ENCODE measurements at places on chromosomes 5 and 9.
A peak's percentile ranks its signal among the peaks of the same experiment; 100 is the strongest.

DNA sequence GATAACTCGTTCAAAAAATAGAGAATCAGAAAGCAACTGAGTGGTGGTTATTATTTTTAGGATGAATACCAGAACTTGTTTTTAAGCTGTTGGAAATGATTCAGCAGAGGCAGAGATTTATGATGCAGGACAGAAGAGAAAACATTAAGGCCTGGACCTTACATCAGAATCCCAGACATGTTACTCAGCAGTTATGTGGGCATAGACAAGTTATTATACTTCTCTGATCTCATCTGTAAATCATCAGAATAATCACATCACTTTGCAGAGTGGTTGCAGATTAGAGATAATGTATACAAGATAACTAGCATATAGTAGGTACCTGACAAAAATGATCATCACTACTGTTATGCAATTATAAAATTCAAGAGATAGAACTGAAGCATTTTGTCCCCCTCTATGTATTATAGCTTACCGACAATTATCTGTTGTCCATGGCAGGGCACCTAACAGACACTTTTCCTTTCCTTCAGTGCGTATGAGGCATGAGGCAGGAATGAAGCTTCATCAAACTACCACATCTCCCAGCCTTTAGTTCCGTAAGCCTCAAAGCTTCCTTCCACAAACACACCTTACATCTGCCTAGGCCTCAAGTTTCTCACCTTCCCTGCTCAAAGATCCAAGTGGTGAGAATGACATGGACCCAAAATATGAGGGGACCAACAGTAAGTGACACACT is 165.9 kb downstream of the DENND1A start:
- DNase-seq, result no peak

DNA sequence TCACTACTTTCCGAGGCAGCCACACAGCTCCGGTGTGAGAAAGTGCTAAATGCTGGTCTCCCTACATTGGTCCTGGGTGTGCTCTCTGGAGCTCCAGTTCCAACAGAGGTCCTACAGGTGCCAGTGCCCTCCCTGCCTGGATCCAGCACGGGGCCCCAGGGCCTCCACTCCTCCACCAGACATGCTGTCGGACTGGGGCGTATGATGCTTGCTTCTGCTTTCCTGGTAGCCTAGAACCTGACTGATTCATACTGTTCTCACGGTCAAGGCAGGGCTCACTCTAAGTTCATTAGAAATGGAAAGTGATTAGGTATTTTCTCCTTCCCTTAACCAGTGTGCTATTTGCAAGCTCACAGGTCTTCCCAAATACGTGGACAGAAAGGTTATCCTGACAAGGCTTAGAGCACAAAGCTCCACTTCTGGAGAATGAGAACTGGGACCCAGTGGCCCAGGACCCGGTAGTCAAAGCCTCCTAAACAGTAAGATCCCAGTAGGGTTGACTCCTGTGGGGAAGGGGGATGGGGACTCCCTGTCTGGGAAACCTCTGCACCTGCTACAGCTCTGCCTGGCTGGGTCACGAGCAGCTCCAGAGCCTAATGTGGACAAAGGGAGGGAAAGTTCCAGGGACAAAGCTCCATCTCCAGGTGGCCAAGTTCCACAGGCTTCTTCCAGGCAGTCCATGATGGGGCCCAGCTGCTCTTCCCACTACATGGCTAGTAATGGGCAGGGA is 98.1 kb downstream of the PAX5 start:
- DNase-seq, result no peak

- DNase-seq, result no peak
Measured at GRCh38 chr5:539469-540070, 15.3 kb upstream of the SLC9A3 start.

GRCh38 chr5:14204785-14205321 is 61.7 kb downstream of the TRIO start:
- no peak for DNase-seq

GRCh38 chr9:86460216-86461002 is 106.2 kb upstream of the TUT7 start:
- no peak for DNase-seq

GRCh38 chr9:5764130-5764868 is 68.6 kb downstream of the ERMP1 start:
- no peak for DNase-seq

GRCh38 chr9:130498918-130499698 is 54.3 kb downstream of the ASS1 start:
- no peak for DNase-seq

- no peak for DNase-seq
Measured at GRCh38 chr5:173196133-173196952, 38.7 kb downstream of the NKX2-5 start.

GRCh38 chr9:113483676-113484257 is 20.2 kb downstream of the RGS3 start:
- DNase-seq, result no peak

DNA sequence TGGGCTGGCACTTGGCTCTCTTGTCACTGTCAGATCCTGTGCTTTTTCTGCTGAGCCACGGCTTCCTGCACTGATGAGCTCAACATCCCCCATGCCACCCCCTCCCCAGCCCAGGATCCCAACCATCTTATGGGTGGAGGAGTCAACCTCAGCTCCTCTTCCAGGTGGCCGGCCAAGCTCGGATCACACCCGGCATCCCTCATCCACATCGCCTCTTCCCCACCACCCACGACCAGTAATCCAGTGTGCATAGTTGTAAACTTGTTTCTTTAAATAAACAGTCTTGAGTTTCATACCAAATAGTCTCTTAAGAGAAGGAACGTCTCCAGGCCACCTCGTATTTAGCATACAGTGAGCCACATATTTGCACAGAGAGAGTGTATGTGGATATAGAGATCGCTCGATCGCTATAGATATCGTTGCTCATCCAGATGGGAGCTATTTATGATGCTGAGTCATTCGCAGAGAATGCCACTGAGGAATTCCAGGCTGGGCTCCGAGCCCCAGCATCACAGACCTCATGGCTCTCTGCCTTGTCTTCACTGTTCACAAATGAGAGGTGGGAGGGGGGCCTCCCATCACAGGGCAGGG is 61.8 kb upstream of the CPLX2 start:
- DNase-seq, result no peak

GRCh38 chr9:124291801-124292396 is 34.1 kb downstream of the NEK6 start:
- peak; percentile 46 for DNase-seq

GRCh38 chr5:8843771-8844170 is 702.1 kb downstream of the SEMA5A start:
- no peak for DNase-seq

DNA sequence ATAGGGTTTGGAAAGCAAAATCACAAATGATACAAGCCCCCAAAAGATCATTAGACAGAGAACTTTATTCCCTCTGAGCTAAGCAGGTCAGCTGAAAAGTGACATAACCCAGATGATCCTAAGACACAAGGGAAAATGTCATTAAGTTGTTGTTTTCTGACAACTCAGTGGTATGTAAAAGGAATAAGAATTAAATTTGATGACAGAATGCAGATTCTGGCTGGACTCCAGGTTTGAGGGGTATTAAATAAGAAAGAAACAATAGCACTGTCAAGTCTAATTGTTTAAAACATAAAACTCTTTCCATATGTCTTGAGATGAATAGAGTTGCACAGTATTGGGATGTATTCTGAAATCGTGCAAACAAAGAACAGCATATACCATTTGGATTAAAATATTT is 429.9 kb downstream of the CAAP1 start:
- DNase-seq, result no peak

GRCh38 chr5:5475975-5476374 is 53.5 kb downstream of the ICE1 start:
- DNase-seq, result no peak

GRCh38 chr5:16095612-16096011 is 84.0 kb downstream of the MARCHF11 start:
- DNase-seq, result no peak

- DNase-seq, result no peak
Measured at GRCh38 chr5:78640662-78641474, 7.7 kb downstream of the LHFPL2 start.

DNA sequence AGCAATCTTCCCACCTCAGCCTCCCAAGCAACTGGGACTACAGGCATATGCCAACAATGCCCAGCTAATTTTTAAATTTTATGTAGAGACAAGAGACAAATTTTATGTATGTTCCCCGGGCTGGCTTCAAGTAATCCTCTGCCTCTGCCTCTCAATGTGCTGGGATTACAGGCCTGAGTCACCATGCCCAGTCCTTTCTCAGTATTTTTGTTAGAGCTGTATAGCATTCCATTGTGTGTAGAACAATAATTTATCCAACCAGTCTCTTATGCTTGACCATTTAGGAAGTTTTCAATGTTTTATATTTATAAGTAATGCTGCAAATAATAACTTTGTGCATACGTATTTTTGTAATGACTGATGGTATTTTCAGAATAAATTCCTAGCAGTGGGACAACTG is 38.9 kb upstream of the CTXN3 start:
- no peak for DNase-seq

GRCh38 chr9:19456996-19457692 is 48.3 kb downstream of the ACER2 start:
- DNase-seq, result peak; percentile 55

DNA sequence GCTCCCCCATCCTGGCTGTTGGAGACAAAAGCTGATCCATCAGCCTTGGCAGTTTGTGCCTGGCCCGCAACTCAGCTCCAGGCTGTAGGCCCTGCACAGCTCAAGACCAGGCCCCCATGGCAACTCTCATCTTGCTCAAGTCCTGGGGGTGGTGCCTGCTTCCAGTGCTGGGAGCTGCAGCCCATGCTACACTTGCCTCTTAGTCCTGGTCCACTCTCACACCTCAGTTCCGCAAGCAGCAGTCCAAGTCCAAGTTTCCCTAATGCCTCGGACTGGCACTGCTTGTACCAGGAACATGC is 14.2 kb downstream of the AHRR start:
- no peak for DNase-seq

- DNase-seq, result no peak
Measured at GRCh38 chr5:53547226-53547625, 13.2 kb upstream of the NDUFS4 start.
